ENCODE measurements at places on chromosomes 11 and 22.

DNA sequence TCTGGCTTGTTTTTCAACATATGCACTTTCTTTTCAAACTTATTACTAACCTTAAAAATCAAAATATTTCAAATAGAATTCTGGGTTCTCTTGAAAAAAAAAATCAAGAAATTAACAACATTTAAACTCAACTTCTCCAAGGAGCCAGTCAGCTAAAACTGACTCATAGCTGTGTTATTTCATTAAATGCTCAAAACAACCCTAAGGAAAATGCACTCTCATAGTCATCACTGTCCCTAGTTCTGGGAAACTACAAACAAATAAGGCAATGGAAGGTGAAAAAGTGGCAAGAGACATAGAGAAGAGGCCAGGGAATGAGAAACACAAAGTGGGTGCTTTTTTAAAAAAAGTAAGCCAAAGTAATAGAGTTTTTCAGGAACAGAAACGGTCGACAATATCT, 4.1 kb upstream of the ARHGAP20 start:
- DNase-seq: no peak

GRCh38 chr11:79959318-79959717, 518.5 kb upstream of the TENM4 start:
- no peak for DNase-seq

DNA sequence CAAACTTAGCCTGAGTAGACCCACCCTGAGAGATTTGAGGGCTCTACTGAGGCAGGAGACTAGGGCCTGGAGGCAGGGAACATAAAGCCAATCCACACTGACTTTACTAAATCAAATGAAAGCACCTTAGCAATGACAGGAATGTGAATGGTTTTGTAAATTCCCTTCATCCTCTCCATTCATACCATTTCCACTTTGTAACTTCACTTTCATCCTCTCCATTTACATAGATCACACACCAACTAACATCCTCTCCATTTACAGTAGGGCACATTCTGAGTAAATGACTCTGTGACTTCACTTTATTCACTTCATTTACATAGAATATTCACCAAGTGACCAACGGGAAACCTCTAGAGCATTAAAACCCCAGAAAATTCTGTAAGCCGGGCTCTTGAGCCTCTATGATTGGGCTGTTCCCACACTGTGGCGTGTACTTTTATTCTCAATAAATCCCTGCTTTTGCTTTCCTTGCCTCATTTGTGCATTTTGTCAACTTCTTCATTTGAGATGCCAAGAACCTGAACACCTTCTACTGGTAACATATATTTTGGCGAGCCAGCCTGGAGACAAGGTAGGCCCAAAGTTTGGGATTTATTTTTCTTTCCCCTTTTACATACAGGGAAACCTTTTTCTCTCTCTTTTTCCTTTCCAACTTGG, 82.9 kb downstream of the PIWIL4 start:
- no peak for DNase-seq

DNA sequence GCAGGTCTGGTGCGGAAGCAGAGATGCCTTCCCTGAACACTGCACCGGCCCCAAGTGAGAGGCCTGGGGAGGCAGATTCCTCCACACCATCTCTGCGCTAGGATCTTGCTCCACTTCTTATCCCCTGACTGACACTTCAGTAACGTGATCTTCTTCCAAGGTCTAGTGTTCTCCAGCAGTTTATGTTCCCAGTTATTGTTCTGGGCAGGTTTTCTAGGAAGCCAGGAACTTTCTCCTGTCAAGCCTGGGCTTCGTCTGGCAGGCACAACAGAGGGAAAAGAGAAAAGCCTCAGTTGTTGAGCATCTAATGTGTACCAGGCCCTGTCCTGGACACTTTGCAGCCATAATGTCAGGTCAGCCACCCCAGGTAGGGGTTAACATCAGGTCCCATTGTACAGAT, 10.5 kb downstream of the CD82 start:
- no peak for DNase-seq

DNA sequence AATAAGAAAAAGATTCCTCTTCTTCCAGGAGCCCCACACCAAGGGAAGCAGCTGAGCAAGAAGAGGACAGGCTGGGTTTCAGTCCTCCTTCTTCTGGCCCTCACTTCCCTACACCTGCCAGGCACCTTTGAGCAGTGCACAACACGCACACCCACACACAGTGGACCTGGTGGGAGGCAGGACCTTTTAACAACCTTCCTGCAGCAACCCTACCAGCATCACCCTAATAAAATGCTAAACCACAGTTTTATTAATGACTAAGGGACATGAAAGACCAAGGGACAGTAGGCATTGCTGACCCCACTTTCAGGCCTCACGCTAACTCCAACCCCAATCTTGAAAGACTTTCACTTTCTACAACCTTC, 12.2 kb downstream of the ARAP1 start:
- DNase-seq: no peak

GRCh38 chr22:44331881-44332714, 19.3 kb upstream of the SHISAL1 start:
- DNase-seq: no peak

- DNase-seq: no peak
Measured at GRCh38 chr11:103069367-103069766, 22.6 kb downstream of the DCUN1D5 start.

DNA sequence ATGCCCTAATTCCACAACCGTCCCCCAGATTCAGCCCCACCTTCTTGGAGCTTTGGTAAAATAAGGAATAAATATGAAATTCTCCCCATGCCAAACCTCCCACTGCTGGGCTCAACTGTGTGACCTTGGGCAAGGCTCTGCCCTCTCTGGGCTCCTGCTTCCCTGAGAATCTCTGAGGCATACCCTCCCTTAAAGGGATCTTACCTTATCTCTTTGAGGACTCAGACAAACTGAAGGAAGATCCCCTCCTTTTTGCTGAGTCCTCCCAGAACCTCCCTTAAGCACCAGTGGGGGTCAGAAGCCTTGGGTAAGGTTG, 2.7 kb downstream of the CD248 start:
- DNase-seq: no peak

DNA sequence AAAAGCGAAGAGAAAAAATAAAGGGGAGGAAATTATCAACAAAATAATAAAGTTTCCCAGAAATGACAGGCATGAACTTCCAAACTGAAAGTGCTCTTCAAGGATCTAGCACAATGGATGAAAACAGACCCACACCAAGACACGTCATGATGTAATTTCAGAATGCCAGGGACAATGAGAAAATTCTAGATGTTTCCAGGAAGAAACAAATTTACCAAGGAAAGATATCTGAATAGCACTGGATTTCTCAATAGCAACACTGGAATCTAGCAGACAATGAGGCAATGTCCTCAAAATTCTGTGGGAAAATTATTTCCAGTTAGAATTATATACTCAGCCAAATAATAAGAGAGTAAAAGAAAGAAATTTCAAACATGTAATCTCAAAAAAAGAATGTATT, 46.0 kb downstream of the DENND5A start:
- no peak for DNase-seq

DNA sequence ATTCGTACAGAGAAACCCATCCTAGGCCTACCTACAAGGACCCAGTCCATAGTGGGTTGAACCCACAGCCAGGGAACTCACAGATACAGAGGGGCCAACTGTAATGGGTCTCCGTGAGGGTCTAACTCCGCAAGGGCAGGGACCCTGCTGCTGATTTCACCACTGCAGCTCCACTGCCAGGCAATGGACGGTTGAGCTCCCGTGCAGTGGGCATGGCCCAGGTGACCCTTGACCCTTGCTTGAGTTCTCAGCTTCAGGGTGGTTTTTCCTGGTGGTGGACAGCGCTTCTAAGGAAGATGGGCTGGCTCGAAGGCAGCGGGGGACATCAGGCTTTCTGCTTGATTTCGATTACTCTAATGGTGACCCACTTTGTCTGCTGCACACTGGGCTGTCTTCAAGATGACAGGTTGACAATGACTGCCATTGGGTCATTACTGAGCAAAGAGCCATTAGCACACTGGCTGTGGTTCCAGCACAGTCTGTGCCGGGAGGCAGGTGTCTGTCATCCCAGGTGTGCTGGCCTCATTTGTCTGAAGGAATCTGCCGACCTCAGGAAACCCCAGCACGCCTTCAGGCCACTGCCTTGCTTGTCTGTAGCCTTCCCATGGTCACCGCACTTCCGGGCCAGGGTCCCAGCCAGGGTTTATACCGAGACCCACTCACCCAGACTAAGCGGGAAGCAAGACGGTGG, 3.7 kb upstream of the GAL start:
- DNase-seq: no peak

- DNase-seq: no peak
Measured at GRCh38 chr11:76795290-76795935, 12.3 kb downstream of the TSKU start.

DNA sequence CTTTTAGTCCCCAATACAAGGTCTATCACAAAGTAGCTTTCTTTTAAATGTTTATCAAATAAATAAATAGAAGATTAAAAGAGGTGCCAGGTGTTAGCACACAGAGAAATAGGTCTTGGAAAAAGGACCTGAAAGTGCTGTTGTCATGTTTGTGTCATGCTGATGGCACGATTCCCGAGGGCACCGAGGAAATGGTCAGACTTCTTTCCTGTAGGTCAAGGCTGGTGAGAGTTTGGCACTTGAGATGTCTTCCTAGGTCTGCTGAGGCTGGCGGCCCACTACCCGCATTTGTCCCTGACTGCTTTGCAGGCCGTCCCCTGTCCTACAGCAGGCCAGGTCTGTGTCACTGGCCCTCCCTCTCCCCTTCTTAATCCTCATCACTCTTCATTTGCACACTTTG, 112.1 kb downstream of the ATXN10 start:
- DNase-seq: no peak

GRCh38 chr11:87307101-87307500, 269.4 kb downstream of the TMEM135 start:
- no peak for DNase-seq
